RPMI7951 (cell line): ENCODE measurements at places on chromosomes 5 and 9. TPM values are rescaled to one million over a fixed set of nuclear protein-coding genes. Genes with fewer than 3 reads are reported as not detected.

Gene ARSB
- 18.5 and 19.3 TPM in 2 replicates for total RNA-seq

Gene NRG2
- total RNA-seq = 1.7 and 1.9 TPM in 2 replicates

Gene STKLD1
- 1.5 and 1.7 TPM in 2 replicates for total RNA-seq

Gene MPDZ
- total RNA-seq = 13.7 and 17.3 TPM in 2 replicates

Gene ZNF366
- total RNA-seq = not detected in 2 replicates

Gene ABO
- total RNA-seq = not detected in 2 replicates

Gene SCGB3A2
- total RNA-seq = not detected in 2 replicates

Gene CCDC171
- 0.48 and 0.68 TPM in 2 replicates for total RNA-seq

Gene CPLANE1
- total RNA-seq = 8.4 and 14.1 TPM in 2 replicates

Gene UGT3A2
- total RNA-seq = 0.39 TPM in 1 of 2 replicates, not detected in the other

Gene LHX6
- total RNA-seq = under 0.01 and 0.12 TPM in 2 replicates

Gene SPATA31A6
- total RNA-seq = not detected in 2 replicates

Gene ERCC8
- 25.6 TPM in 2 replicates for total RNA-seq

Gene RASEF
- total RNA-seq = 1.3 and 1.4 TPM in 2 replicates

Gene GABRG2
- under 0.01 TPM in 1 of 2 replicates, not detected in the other for total RNA-seq

Gene FOXD4L5
- total RNA-seq = not detected in 2 replicates

Gene HTR1A
- total RNA-seq = not detected in 2 replicates

Gene COL5A1
- 138 and 179 TPM in 2 replicates for total RNA-seq

Gene TTC39B
- 2.1 and 2.4 TPM in 2 replicates for total RNA-seq

Gene CARTPT
- total RNA-seq = not detected in 2 replicates

Gene DYNC2I2
- 81.0 and 116 TPM in 2 replicates for total RNA-seq

Gene CNTNAP3
- 0.12 and 0.39 TPM in 2 replicates for total RNA-seq

Gene NR5A1
- not detected in 2 replicates for total RNA-seq

Gene SPAAR
- not detected in 2 replicates for total RNA-seq

Gene ADAMTSL2
- 6.6 and 9.7 TPM in 2 replicates for total RNA-seq

Gene CDH9
- total RNA-seq = not detected in 2 replicates

Gene RNF44
- total RNA-seq = 1.6 and 2.5 TPM in 2 replicates
